Subcutaneous preadipocyte (primary cell): ENCODE measurements at places on chromosomes 16 and 17. TPM values are rescaled to one million over a fixed set of nuclear protein-coding genes. Genes with fewer than 3 reads are reported as not detected.

The ROGDI gene
- 8.4 and 9.6 TPM in 2 replicates for total RNA-seq

The CACNG3 gene
- not detected in 2 replicates for total RNA-seq

The SMTNL2 gene
- total RNA-seq = not detected in 2 replicates

The CCL4L2 gene
- total RNA-seq = 0.37 TPM in 1 of 2 replicates, not detected in the other

The ODAD4 gene
- total RNA-seq = 0.37 and 0.59 TPM in 2 replicates

The IL17C gene
- total RNA-seq = not detected in 2 replicates
